ENCODE measurements at places on chromosomes 13 and 19.
A peak's percentile ranks its signal among the peaks of the same experiment; 100 is the strongest.

GRCh38 chr19:33868788-33869412 lies 72.2 kb downstream of the KCTD15 start:
- no peak for DNase-seq

- no peak for DNase-seq
Measured at GRCh38 chr19:1401138-1401888, at the start of gene GAMT. TSS of gene GAMT (minus strand) at chr19:1401542. CDS start at chr19:1401476, 66 bp downstream.

DNA sequence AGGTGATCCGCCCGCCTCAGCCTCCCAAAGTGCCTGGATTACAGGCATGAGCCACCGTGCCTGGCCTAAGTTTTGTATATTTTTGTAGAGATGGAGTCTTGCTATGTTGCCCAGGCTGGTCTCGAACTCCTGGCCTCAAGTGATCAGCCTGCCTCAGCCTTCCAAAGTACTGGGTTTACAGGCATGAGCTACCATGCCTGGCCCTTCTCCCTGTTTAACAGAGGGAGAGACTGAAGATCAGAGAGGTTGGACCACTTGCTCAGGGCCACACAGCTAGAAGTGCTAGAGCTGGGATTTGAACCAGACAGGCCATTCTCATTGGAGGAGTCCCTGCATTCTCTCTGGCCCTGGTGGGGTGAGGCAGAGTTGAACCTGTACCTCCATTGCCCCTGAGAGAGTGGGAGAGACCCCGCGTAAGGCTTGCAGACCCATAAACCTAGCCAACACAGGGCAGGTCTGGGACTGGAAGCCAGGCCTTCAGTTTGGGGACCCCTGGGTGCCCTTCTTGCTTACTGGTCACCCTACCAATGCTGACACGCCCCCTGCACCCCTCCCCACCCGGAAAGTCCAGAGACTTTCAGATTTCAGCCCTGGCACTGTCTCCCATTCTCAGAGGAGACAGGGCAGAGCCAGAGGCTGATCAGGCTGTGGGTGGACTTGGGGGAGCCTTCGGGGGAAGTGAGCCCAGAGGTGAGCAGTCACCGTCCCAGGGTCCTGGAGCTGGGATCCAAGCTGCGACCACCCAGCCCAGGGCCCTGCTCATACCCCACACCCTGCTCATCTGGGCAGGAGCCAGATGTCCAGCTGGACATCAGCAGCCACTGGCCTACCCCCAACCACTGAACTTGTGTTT lies 13.3 kb downstream of the TTYH1 start:
- DNase-seq: no peak

DNA sequence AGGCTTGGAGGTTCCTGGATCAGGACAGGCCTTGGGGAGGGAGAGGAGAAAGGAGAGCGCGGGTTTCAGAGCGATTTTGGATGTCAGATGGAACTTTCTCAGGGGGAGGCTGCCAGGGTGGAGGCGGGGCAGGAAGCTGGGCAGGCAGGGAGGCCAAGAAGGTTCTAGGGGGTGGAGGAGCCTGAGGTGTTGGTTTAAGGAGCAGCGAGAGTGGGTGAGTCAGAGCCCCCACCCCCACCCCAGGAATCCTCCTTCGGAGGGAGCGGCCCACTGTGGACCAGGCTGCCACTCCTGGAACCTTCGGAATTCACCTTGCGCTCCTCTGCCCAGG lies 15.9 kb upstream of the NOP53 start:
- DNase-seq: peak; percentile 81

DNA sequence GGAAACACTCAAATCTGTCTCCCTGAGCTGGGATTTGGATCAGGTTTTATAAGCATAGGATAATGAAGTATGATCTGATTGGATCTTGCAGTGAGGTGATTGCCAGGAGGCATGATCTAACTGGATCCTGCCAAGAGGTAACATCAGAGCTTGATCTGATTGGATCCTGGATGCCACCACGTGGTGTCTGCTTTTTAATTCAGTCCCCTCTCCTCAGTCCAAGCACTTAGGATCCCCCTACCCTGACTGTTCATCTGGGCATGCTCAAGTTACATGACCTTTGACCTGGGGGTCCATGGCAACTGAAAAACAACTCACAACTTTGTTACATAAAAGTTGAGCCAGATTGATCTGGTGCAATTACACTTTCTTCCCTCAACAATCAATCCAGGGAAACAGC lies 47.5 kb upstream of the LSM14A start:
- DNase-seq: no peak

DNA sequence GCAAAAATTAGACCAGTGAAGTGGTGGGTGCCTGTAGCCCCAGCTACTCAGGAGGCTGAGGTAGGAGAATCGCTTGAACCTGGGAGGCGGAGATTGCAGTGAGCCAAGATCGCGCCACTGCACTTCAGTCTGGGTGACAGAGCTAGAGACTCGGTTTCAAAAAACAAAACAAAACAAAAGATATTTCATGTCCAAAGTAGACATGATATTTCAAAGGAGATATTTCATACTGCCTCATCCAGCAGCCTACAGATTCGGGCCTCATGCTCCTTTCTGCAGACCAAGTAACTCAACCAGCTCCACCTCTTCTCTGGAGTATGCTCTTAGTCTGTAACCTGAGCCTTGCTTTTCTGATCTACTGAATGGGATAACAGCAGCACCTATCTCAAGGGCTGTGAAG lies 15.0 kb downstream of the ZC3H4 start:
- no peak for DNase-seq

Measured in tibial artery (tissue), 4 donors.